ENCODE measurements at places on chromosomes 16 and 17. TPM values are rescaled to one million over a fixed set of nuclear protein-coding genes. Genes with fewer than 3 reads are reported as not detected.

Gene PRSS36
- 2.9 TPM for total RNA-seq

Gene VEZF1
- total RNA-seq, result 81.9 TPM

Gene TNK1
- 23.4 TPM for total RNA-seq

Gene RILP
- 2.9 TPM for total RNA-seq

Gene CES1
- total RNA-seq, result 11.6 TPM

Gene KCNJ12
- total RNA-seq, result not detected

Gene GPR179
- 0.17 TPM for total RNA-seq

Gene KIFC3
- total RNA-seq, result 0.08 TPM

Gene FBXW10
- not detected for total RNA-seq

Gene CHD9NB
- not detected for total RNA-seq

Gene CHST6
- 0.05 TPM for total RNA-seq

Gene RRN3
- 27.3 TPM for total RNA-seq

Gene PRR35
- total RNA-seq, result not detected

Gene FBXO39
- 7.4 TPM for total RNA-seq

Gene NPTX1
- total RNA-seq, result 0.22 TPM

Gene PRDM7
- total RNA-seq, result not detected

Gene KRTAP2-2
- total RNA-seq, result not detected

Gene ACAP1
- 496 TPM for total RNA-seq

Gene GDPD3
- 12.1 TPM for total RNA-seq

Gene KIF1C
- total RNA-seq, result 46.5 TPM

Gene ABCA10
- total RNA-seq, result 1.8 TPM

Gene CIAPIN1
- 52.8 TPM for total RNA-seq

Gene KRTAP29-1
- total RNA-seq, result not detected

Gene SLC5A11
- total RNA-seq, result 0.80 TPM

Gene KRT20
- not detected for total RNA-seq

Gene KRTAP9-8
- total RNA-seq, result not detected

Gene GP2
- total RNA-seq, result not detected

Gene TMEM11
- 19.3 TPM for total RNA-seq

Gene TBC1D3E
- not detected for total RNA-seq

Gene SMTNL2
- not detected for total RNA-seq

Gene CBX8
- 11.9 TPM for total RNA-seq

Gene HSF4
- total RNA-seq, result 137 TPM

Gene ETV4
- not detected for total RNA-seq

Gene WNT9B
- total RNA-seq, result not detected

Gene USP43
- 0.27 TPM for total RNA-seq

Gene KRTAP4-1
- total RNA-seq, result not detected

Gene MT3
- total RNA-seq, result not detected

Gene CKLF
- total RNA-seq, result 173 TPM
